ENCODE measurements at places on chromosomes 7 and 10.

- no peak for DNase-seq
These were observed 148.8 kb downstream of the CHCHD3 start for GRCh38 chr7:132933072-132933458.

DNA sequence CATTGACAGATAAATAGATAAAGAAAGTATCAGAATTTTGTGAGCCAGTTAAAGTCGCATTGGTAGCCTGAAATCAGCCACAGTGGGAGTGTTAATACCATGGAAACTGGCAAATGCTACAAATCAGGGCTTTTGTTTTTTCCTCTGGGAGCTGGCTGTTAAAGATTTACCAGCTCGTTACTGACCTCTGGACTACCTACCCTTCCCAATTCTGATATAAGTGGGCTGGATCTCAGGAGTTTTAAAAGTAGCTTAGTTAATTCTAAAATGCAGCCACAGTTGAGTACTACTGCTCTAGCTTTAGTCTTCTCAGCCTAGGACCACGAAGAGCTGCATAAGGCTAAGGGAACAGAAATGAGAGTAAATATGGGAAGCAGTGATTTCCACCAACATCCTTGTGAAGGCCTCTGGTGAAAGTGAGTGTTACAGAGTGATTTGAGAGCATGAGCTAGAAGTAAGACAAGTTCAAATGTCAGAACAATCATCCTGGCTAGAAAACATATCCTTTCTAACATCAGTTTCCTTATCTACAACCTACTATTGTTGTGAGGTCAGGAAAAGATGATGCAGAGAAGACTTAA, 53.2 kb downstream of the A1CF start:
- DNase-seq: no peak

DNA sequence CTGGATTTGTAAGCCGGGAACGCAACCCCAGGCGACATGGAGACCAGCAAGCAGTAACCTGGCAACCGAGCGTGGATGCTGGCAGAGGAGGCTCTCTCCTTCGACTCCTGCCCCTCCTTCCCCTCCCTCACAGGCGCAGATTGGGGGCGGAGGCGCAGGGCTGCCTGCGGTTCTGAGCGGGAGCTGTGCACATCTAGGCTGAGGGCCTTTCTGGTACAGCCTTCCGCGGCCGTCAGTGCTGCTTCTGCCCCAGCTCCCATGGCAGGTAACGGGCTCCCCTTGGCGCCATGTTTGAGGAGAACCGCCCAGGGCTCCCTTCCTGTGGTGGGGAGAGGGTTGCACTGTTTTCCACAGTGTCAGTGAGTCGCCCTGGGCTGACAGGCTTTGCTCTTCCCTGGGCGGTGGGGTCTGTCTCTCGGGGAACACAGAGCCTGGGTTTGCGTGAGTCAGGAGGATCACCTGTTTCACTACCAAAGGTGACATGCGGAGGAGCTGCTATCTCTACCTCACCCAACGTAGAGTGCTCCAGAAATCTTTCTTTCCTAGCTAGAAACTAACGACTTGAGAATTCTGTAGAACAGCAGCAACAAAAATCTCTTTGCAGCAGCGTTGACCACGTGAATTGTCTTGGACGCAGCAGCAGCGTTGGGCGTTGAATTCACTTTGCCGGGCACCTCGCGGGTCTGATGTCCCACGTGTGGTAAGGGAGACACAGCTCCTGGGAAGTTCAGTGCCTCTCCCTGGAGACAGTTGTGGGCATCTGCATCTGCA, 154.8 kb upstream of the COBL start:
- DNase-seq: no peak

- no peak for DNase-seq
These were observed 27.5 kb downstream of the XPNPEP1 start for GRCh38 chr10:109895848-109896247.

DNA sequence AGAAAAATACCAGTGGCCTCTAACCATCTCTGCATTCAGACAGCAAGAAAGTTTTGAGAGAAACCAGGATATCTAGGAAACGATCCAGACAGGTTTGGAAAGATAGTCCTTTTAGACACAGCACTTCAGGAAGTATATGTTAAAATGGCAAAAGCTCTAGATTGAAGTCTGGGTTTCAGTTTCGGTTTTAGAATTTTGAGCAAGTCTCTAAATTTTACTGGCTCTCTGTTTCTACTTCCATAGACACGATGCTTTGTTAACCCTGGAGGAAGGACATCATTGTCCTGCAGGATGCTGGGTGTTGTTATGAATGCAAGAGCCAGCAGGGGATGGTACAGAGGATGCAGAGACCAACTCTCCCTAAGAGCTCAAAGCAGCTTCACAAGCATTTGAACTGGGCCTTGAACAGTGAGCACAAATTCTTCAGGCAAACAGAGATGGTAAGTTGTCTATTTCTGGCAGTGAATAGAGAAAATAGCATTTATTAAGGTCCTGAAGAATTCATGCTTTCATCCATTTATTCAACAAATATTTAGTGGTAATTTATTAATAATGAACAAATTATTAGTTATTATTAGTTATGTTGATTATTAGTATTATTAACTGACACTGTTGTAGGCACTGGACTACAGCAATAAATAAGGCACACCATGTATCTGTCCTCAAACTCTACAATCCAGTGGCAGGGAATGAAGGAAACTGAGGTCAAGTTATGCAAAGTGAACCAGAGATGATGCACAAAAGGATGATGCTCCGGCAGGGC, 152.7 kb upstream of the NRP1 start:
- no peak for DNase-seq

DNA sequence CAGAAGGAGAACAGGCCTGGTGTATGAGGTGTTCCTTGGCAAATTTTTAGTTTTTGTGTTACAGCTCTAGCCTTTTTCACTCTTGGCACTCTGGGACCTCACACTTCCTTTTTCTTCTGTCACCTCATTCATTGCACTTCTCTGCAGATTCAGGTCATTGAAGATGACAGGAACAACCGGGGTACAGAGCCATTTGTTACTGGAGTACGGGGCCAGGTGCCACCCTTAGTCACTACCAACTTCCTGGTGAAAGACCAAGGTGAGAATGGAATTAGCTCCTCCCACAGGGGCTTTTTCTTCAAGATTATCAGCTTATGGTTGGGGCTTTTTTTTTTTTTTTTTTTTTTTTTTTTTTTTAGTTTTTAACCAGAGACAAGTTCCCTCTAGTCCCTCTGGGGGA, 18.5 kb upstream of the CHCHD1 start:
- no peak for DNase-seq

DNA sequence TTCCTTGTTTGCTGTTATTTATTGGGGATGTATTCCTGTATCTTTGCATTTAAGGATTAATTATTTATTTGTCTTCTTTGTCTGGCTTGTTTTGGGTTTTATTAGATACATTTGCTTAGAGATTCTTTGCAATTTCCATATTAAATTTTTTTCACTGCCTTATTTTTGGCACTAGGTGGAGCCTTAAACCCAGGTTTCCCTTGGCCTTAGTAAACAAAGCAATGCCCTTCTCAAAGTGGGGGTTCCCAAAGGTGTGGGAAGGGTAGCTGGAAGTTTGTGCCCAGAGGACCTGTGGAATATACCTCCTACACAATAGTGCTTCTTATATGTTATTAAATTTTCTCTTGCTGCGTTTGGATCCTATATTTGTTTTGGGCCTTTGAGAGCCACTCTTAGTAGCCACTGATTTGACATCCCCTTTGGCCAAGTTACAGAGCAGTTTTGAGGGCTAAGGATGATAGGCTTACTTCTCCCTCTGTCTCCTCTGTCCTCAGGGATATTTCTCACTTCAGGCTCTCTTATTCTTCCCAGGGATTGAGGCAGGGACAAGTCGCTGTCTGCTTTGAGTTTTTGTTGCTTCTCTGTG, 162.3 kb downstream of the ITGB1 start:
- DNase-seq: no peak

DNA sequence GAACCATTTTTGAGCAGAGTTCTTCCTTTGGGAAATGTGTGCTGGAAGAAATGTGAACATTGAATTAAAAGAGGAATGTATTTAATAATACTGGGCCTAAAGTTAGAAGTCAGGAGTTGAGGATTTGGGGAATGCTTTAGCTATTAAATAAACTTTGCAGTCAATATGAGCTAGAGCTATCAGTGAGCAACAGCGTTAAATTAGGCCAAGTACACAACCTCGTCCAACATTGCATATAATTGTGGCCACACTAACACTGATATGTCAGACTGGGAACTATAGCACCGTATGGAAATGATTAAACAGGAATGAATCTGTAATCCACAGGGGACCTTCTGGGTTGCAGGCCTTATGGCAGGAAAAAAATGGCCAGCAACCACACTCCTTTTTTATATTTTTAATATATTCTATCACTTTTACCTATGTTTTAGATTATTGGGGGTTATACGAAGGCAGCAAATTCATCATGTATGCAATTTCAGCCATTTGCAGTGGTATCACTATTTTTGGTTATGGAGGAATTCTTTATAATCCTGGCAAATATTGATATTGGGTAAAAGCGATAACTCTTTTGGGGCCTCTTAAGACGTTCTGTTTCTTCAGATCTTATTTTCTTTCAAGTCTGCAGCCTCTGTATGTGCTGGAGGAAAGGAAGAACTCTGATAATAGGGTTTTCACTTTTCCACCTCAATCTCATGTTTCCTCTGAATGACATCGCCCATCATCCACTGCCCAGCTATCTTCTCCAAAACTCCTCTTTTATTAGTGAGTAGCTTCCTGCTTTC, 236.3 kb upstream of the PLXDC2 start:
- no peak for DNase-seq

DNA sequence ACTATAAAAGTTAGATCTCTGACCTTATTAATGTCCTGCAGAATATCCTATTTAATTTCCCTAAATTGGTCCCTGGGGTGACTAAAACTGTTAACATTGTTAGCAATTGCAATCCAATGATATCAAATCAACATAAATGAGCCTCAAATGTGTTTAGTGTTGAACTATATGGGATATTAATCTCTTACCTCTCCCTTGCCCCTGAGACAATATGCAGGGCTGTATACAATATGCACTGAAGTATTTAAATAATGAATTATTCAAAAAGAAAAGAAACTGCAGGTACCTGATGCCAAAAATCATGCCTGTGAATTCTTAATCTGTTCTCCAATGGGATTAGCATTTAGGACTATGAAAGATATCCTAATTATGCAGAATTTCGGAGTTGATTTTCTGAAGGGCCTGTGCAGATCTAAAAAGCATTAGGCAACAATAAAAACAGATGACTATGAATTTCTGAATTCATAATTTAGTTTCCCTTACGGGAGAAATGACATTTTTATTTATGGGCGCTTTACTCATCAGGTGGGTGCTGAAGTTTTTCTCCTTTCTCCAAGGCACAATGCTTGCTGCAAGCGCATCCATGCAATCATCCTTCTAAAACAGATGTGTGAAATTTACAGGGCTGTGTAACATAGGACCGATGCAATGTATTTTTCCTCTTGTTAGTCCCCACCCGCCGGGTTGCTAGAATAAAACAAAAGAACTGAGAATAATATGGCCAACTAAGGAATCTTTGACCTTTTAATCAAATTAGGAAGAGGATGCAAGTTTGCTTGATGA, 5.4 kb upstream of the C10orf90 start:
- DNase-seq: no peak

GRCh38 chr10:63965846-63966245, 444.6 kb downstream of the REEP3 start:
- DNase-seq: no peak

GRCh38 chr7:150781103-150781502, 19.1 kb downstream of the TMEM176B start:
- DNase-seq: no peak

- no peak for DNase-seq
These were observed 223.5 kb downstream of the CCDC3 start for GRCh38 chr10:12777840-12778585.

- no peak for DNase-seq
These were observed 3.4 kb upstream of the VOPP1 start for GRCh38 chr7:55575733-55576132.

DNA sequence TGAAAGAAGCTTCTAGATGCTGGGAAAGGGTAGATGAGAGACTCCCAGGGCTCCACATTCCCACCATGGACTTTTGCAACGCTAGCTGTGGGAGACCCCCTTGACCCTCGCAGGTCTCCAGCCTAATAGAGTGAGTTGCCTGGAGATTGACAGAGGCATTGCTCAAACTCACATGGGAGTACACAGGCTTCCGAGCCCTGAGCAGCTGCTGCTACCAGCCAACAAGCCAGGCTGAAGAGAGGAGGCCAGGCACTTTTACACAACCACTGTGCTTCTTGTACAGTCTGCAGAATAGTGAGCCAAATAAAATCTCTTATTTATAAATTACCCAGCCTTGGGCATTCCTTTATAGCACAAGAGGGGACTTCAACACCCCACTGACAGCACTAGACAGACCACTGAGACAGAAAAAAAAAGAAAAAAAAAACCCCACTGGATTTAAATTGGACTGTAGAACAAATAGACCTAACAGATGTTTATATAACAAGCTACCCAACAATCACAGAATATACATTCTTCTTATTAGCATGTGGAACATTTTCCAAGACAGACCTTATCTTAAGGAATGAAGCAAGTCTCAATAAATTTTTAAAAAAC, 146.2 kb downstream of the ZFAND4 start:
- no peak for DNase-seq

GRCh38 chr7:125326666-125327255, 397.1 kb upstream of the POT1 start:
- DNase-seq: no peak

DNA sequence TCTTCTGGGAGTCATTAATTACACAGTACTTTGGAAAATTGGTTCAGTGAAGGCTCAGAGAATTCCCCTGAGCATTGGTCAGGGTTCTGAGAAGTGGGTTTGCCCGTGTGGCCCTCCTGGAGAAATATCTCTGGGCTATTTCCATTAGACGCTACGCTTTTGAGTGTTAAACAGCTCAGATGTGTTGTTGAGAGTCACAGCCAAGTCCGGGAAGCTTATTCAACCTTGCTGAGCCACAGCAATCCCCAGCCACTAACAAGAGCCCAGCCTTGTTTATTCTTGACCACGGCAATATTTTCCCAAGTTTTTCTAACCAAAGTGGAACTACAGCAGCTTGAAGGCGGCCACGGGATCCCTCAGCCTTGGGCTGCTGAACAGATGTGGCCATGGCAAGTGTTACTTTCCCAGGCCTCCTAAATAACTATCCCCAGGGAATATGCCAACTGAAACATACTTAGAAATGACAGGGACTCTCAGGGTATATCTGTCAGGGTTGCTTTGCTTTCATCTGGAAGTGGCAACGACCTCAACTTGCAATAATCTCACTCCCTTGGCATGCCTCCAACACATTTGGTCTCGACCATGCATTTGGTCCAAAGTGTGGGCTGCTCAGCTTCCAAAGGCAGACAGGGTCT, 214.7 kb downstream of the EMX2 start:
- no peak for DNase-seq

DNA sequence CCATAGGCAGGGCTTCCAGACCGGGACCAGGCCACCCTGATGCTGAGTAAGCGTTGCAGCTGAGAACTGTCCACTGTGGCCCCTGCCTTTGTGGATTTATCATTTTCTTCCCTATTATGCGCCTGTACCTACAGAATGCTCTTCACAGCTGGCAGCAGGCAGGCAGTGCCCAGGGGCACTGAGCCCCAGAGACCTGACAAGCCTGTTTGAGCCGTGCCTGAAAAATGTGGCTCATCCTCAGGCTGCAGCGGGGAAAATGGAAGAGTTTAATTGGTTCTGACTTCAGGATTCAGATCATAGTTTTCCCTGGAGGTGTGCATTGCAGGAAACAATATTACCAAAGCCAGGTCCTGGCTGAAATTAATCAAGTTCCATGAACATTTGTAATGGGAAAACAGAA, 200.2 kb downstream of the ZNF438 start:
- DNase-seq: no peak
